Cardiac septum (tissue), 1 donor: ENCODE measurements at places on chromosomes 2 and 18. TPM values are rescaled to one million over a fixed set of nuclear protein-coding genes. Genes with fewer than 3 reads are reported as not detected.

Gene EPHA4
- total RNA-seq = 72.6 TPM

Gene ARHGEF4
- total RNA-seq = 3.9 TPM

GRCh38 chr18:67001052-67001451, 397.2 kb upstream of the CDH19 start:
- DNase-seq = no peak

DNA sequence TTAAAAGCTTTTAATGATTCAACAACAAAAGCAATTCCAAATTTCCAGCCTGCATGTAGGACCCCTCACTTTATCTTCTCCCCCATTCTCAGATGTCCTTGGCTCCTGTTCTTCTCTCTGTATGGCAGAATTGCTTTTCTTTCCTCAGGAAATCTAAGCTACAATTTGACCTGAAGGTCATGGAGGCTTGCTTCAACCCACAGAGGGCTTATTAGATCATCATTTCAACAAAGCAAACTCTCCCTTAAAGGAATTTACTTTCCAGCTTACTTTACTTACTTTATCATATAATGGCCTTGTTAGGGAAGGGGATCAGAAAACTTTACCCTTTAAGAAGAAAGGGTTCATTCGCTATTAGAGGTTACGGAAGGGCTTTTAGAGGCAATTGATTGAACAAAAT, 211.5 kb downstream of the RAD51AP2 start:
- no peak for DNase-seq

- DNase-seq = no peak
Measured at GRCh38 chr18:57089702-57090101, 57.2 kb upstream of the BOD1L2 start.
